Astrocyte (in vitro differentiated cells and primary cell): ENCODE measurements at places on chromosomes 1 and 21.

- DNase-seq = peak; percentile 17
- no peaks in the 10 kb centered on the region for H3K4me1 ChIP-seq
- no peaks in the 10 kb centered on the region for H3K27me3 ChIP-seq
- H3K4me3 ChIP-seq = no peak overlapping the region
- no peaks in the 10 kb centered on the region for H3K36me3 ChIP-seq
Observed at GRCh38 chr21:29704719-29705118, 235.1 kb downstream of the GRIK1 start.

DNA sequence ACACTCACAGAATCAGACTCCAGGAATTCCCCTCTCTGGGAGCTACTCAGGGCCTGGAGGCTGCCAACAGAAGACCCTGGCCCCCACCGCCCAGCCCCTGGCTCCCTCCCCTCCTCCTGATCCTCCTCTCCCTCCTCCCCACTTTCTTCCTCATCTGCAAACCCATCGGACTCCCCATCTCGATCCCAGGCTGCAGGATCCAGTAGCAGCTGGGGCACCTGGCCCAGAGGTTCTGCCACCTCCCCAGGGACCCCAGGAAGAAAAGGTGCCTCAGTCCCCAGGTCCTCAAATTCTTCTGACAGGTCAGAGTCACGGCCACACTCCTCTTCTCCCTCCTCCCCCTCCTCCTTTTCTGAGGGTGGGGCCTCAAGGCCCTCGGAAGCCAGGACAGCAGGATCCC, 7.4 kb downstream of the NES start:
- no peak overlapping the region for H3K27ac ChIP-seq
- no peak for DNase-seq
- peaks cover 17% of the 10 kb centered on the region for H3K36me3 ChIP-seq
- peaks cover 34% of the 10 kb centered on the region for H3K4me1 ChIP-seq
- H3K4me3 ChIP-seq = no peak overlapping the region

- no peaks in the 10 kb centered on the region for H3K27me3 ChIP-seq
- no peak for DNase-seq
- no peak overlapping the region for H3K27ac ChIP-seq
- no peak overlapping the region for H3K4me3 ChIP-seq
- peaks cover 10% of the 10 kb centered on the region for H3K4me1 ChIP-seq
Observed at GRCh38 chr1:26556111-26556510, 26.6 kb downstream of the RPS6KA1 start.

DNA sequence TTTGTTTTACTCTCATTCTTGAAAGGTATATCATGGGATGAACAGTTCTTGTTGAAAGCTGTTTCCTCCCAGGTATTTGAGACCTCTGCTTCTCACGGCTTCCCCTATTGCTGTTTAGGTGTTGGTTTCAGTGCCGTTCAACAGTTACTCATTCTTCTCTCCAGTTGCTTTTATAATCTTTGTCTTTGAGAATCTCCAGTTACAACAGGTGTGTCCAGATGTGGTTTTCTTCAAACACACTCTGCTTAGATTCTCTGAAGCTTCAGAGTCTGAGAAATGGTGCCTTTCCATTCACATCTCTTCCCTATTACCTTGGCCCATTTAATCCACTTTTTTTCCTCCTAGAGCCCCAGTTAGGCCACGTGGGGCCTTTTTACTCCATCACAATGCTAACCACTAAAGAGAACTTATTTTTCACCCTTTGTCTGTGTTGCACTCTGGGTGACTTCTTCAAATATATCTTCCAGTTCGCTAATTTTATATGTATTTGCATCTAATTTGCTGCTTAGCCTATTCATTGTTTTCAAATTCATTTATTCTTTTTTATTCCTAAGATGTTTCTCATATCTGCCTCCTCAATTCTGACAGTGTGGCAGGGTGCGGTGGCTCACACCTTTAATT, 46.7 kb upstream of the SLC19A1 start:
- peaks cover 4% of the 10 kb centered on the region for H3K4me1 ChIP-seq
- H3K27ac ChIP-seq = no peak overlapping the region
- no peak overlapping the region for H3K4me3 ChIP-seq
- H3K36me3 ChIP-seq = no peaks in the 10 kb centered on the region
- DNase-seq = no peak
- H3K27me3 ChIP-seq = peaks cover 16% of the 10 kb centered on the region

DNA sequence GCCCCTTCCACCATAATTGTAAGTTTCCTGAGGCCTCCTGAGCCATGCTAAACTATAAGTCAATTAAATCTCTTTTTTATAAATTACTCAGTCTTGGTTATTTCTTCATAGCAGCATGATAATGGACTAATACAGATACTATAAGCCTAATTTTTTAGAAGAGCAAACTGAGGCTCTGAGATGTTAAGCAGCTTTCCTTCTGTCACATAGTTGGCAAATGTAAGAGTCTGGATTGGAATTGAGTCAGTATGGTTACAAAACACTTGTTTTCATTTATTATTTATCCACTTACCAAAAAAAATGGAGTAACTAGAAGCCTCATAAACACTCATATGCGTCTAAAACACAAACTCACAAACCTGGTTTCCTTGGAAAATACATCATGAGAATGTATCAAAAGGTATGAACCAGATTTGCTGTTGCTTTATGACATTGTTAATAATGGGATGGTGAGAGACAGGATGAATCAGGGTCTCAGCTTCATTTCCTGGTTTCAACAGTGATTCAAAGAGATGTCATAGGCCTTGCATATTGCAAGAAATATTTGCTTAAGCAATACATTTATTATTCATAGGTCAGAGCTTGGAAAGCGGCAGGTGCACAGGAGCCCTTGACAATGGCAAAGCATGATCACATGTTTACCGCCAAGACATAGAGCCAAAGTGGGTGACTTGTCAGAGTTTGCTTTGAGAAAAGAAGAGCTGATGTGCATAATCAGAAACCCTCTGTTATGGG, 221.5 kb downstream of the GRIK1 start:
- H3K4me1 ChIP-seq = no peaks in the 10 kb centered on the region
- DNase-seq = peak; percentile 14
- no peak overlapping the region for H3K4me3 ChIP-seq
- H3K36me3 ChIP-seq = no peaks in the 10 kb centered on the region
- H3K27me3 ChIP-seq = no peaks in the 10 kb centered on the region
